ENCODE measurements at places on chromosomes 3 and 15.

GRCh38 chr3:12966847-12967605, 106.2 kb downstream of the IQSEC1 start:
- no peak for DNase-seq

DNA sequence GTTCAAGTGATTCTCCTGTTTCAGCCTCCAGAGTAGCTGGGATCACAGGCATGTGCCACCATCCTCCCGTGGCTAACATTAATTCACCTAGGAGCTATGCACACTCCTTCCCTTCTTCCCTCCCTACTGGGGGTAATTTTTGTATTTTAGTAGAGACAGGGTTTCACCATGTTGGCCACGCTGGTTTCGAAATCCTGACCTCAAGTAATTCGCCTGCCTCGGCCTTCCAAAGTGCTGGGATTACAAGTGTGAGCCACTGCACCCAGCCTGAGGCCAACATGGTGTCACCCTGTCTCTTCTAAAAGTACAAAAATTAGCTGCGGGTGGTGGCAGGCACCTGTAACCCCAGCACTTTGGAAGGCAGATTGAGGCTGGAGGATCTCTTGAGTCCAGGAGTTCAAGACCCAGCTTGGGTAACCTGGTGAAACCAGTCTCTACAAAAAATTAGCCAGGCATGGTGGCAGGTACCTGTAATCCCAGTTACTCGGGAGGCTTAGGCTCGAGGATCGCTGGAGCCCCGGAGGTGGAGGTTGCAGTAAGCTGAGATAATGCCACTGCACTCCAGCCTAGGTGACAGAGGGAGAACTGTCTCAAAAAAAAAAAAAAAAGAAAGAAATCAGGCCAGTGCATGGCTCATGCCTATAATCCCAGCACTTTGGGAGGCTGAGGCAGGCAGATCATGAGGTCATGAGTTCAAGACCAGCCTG, 6.1 kb downstream of the RNU5B-1 start:
- no peak for DNase-seq

DNA sequence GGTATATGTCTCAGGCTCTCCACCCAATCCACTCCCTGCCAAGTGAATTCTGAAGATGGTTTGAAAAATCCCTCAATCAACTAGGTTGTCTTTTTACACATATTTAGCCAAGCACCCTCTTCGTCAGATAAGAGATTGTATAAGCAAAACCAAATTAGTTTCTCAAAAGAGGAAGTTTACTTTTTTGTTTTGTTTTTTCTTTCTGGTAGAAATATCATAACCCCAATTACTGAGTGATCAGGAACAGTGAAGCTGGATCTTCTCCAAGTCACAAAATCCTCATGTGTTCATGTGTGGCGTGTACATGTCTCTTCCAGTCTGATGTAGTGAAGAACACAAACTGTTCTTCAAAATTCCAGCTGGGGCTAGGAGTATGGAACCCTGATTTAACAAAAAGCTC, 180.6 kb downstream of the FOXP1 start:
- DNase-seq = no peak

- no peak for DNase-seq
These were observed 417.4 kb upstream of the ATP11B start for GRCh38 chr3:182375916-182376315.

DNA sequence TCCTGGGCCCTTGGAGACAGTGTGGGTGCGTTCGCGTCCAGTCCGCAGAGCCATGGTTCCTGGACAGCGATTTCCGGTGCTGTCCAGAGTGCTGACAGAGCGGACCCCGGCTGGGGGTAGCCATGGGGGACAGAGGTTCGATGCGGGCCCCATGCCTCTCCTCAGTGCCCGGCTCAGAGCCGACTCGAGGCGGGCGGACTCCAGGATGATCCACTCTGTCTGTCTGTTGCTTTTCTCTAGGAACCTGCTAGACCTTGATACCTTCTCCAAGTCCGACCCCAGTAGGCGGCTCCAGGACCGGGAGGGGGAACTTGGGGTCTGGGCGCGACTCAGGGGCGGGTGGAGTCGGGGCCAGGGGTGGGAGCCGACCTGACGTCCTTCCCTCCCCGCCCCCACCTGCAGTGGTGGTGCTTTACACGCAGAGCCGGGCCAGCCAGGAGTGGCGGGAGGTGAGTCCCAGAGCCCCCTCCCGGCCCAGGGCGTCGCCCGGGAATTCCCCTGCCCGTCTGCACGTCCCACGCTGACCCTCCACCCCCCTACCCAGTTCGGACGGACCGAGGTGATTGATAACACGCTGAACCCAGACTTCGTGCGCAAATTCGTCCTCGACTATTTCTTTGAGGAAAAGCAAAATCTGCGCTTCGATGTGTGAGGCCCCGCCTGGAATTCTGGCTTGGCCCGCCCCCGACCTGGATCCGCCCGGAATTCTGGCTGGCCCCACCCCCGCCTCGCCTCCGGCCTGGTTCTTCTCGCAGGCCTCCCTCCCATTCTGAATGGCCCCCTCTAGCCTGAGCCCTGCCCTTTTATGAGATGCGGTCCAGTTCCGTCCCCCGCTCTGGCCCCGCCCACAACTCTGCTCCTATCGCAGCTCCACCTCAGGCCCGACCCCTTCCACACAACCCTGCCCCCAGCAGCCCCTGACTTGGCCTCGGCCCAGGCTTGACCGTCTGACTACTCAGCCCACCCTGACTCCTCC, 1.0 kb downstream of the CPNE9 start:
- peak; percentile 63 for DNase-seq

- no peak for DNase-seq
These were observed 255.0 kb upstream of the ROPN1 start for GRCh38 chr3:124246949-124247348.

GRCh38 chr3:141058996-141059395, 7.8 kb downstream of the SPSB4 start:
- no peak for DNase-seq

- DNase-seq = no peak
These were observed 63.5 kb downstream of the CHRD start for GRCh38 chr3:184443364-184443763.

DNA sequence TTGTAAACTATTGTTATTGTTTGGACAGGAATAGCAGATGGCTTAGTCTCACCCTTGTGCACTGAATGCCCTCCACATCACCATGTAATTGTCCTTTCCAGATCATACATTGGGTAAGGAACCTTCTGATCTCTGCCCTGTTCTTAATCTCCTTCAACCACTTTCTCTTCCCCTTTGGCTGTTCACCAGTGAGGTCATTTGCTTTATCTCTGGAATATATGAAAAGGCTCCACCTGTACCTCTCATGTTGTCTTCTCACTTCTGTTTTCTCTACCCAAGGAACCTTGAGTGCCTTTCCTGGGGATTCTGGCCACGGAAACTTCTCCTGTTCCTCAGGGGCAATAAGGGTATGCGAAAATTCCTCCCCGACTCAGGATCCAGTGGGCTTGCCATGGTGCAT, 28.5 kb downstream of the MCTP2 start:
- DNase-seq = no peak

DNA sequence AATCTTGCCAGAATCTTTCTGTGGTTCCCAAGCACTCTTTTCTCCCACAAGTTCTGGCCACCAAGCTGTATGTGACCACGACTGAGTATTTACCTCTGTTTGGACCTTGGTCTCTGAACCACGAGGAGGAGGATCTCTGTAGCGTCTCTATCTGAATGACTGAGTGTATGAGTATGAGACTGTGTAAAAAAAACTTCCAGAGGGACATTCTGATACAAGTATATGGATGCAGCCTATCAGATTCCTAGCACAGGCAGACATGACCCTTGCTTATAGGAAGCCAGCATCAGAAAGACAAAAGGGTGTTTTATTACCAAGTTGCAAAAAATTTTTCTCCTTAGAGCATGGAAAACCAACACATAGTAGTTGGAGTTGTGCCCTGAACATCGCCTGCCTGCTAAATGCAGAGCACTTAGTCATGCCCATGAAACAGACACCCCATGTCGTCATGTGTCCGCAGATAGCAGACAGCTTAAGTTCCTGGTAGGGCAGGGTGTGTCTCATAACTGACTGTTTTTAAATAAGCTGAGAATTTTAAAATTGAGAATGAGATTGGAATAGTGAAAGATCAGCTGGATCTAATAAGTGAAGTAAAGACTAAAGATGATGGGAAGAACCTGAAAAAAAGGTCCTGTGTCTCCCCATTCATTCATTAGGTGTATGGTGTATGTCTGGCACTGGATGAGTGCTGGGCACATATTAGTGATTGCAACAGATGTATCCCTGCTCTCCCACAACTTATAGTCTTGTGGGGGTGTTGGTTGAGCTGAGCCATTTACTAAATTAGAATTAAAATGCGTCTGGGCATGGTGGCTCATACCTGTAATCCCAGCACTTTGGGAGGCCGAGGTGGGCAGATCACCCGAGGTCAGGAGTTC, 30.9 kb downstream of the DAG1 start:
- DNase-seq = peak; percentile 72

DNA sequence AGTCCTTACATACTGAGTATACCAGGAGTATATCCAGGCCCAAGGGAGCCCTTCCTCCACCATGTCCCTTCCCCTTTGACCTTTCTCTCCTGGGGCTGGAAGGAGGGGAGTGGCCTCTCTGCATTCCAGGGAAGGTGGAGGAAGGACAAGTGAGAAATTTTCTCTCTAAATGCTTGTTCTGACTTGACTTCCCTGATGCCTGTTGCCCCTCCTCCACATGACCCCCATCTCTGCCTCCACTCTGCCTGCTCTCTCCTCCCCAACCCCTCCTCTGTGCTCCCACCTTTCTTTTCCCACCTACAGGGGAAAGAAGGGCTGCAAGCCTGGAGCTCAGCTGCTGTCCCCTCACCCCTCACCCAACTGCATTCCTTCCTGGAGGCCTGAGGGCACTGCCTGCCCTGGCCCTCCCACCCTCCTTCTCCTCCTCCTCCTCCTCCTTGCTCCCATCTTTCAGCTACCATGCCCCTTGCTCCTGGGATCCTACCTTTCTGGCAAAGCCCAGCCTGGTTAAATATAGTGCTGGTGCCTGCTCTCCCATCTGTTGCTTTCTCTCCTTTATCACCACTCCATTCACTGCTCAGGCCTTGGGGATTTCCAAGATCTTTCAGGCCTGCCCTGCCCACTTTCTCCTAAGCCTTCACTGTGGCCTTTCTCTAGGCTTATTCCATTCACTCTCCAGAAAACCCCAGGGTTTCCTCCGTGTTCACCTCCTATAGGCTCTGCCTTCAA, 8.5 kb upstream of the DAG1 start:
- DNase-seq = no peak

- no peak for DNase-seq
These were observed 507.6 kb downstream of the NR2F2 start for GRCh38 chr15:96838081-96838480.

- DNase-seq = no peak
These were observed 41.6 kb downstream of the BDH1 start for GRCh38 chr3:197513953-197514785.

DNA sequence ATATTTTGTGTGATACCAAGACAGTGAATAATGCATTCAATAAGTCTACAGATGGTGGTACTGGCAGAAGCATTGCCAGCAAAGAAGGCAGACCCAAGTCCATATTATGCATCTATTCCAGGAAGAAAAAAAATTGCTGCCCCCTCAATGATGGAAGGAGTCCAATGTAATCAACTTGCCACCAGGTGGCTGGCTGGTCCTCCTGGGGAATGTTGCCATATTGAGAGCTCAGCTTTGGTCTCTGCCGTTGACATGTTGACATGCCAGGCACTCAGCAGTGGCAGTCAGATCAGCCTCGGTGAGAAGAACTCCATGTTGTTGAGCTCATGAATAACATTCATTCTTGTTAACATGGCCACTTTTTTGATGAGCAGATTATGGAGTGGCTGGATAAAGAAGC, 298.5 kb downstream of the IGSF11 start:
- DNase-seq = no peak

DNA sequence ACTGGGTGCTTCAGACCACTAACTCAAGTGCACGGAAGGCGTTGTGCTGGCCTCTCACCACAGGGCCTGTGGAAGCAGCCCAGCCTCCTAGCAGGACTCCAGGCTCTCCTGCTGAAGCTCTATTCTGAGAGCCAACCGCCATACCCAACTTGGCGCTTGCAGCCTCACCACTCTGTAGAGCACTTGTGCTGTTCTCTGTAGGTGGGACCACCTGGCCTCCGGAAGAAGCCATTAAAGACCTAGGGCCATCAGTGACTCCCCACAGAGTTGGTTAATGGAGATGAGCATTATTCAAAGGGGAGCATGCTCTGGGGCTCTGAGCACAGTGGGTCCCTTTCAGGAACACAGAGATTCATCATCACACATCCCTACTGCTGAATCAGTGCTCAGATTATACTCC, 50.9 kb downstream of the C3orf85 start:
- DNase-seq = no peak

DNA sequence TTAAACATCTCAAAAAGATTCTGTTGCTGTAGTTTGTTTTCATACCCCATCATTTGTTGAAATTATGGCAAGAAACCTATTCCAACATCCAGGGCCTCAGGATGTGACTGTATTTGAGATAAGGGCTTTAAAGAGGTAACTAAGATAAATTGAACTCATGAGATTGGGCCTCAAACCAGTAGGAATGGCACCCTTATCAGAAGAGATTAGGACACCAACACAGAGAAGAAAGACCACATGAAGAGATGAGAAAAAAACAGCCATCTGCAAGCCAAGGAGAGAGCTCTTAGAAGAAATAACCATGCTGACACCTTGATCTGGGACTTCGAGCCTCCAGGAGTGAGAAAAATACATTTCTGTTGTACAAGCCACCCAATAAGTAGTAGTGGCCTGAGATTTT, 157.7 kb downstream of the CGGBP1 start:
- no peak for DNase-seq

DNA sequence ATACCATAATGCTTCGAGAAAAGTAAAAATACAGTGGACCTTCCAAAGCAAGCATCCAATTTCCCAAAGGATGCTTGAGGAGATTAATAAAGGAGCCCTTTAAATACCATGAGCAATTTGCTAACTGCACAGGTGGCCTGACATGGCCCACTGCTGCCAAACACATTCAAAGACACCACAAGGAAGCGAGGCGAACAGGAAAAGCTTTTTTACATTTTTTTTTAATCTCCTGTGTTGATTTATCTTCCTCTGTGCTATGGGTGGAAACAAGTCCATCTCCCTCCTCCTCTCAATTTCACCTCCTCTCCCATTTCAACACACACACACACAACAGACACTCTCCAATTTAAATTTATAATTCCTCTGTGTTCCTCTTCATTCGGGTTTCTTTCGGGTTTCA, 243.4 kb downstream of the IGSF11 start:
- no peak for DNase-seq
